ENCODE measurements at places on chromosomes 3 and 15.

DNA sequence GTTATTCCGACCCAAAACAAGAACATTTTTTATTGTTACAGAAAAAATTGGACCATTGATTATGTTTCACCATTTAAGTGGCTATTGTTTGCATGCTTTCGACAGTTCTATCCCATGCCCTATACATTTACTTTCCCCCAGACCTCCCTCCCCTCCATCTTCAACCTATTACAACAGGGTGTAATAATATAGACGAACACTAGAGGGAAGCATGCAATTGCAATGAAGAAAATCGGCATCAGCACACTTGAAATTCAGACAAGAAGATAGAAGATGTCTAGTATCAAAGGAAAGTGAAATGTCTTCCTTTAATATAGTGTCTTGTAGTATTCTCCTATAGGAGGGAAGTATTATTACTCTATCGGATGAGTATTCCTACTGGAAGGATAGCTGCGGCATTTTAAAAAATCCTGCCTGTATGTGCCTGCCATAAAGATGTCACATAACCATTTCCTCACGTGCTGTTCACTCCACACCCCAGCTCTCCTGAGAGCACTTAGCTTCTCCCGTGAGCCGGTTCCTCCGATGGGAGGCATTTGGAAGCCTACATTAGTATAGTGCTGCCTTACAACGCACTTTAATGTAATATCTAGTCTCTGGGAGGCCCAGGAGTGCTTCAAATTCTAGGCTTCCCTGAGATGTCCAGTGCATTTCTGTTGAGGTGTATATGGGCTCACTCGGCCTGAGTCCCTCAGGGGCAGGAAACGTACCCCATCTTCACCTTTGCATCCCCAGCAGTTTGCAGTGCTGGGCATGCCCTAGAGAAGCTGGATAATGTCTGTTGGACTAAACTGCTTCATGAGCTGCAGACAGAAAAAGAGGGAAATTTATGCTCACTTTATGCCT is 17.8 kb upstream of the ERICH6 start:
- no peak for DNase-seq

- no peak for DNase-seq
These were observed 1001.1 kb upstream of the EPHA6 start for GRCh38 chr3:95813244-95813643.

- no peak for DNase-seq
These were observed 8.9 kb upstream of the RPS27L start for GRCh38 chr15:63166219-63166618.

DNA sequence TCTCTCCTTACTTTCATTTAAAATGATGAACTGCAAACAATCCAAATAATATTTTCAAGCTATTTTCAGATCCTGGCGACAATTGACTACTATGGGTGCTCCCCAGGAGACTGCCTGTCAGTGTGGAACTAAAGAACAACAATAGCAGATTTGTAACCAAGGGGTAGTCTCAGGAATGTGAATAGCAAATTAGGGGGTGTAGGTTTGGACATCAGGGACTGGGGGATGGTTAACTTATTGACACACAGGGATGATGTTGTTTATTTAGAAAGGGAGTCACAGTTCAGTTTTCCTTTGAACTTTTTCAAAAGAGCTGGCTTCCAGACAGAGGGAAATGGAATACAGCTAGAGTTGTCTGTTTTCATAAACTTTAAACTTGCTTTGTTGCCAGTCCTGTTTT is 229.8 kb downstream of the LRTM1 start:
- no peak for DNase-seq

GRCh38 chr15:27091270-27091940 is 120.4 kb downstream of the GABRG3 start:
- DNase-seq = no peak
